NCI-H187 treated with DMSO at 0.1 percent for 48 hours (cell line): ENCODE measurements at places on chromosomes 16 and 17.

GRCh38 chr17:49677933-49678847 lies at the start of gene SPOP:
SPOP (minus strand) TSS chr17:49678097; CDS start chr17:49622810, 55,287 bp downstream.
- peak; percentile 91 for DNase-seq

DNA sequence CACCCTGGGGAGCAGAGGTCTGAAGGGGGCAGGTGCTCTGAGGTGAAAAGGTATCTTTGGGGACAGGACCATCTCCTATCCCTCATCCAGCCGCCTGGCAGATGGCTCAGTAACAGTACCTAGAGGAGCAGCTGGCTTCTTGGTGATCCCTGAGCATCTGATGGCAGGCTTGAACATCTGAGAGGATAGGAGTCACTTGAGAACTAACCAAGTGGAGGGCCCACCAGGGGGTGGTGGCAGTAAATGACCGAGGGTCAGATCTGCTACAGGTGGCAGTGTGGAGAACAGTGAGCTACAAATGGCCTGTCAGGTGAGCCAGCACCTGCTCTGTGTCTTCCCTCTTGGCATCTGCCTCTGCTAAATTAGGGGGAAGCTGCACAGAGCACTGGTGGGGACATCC lies 13.8 kb downstream of the HROB start:
- DNase-seq: peak; percentile 41

DNA sequence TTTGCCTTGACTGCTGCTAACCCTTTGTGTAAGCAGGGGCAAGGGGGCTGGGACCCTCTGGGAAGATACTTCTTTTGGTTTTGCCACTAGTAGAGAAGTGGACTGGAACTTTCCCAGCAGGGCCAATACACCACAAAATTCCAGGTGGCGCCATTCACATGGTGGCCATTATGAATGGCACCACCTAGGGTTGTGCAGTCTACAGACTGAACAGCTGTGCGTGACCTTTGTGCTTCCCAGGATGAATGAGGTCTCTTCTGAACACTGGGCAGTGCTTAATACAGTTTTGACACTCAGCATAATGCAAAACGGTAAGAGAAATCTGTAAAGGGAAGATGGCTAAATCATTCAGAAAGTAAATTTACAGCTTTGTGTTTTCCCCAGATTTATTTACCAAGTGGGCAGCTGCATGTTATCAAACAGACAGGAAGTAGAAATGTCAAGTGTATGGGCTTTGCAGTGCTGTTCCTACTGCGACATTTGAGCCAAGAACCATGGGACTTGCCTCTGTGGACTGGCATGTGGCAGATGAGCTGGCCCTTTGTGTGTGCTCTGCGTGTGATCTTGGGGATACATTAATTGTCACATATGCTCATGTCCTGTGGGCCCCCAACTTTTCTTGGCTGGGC lies 9.2 kb downstream of the SYT17 start:
- DNase-seq: no peak

GRCh38 chr17:64505340-64506200 lies 519 bp downstream of the DDX5 start:
- DNase-seq: peak; percentile 10
